ENCODE measurements at places on chromosomes 5 and 9.

DNA sequence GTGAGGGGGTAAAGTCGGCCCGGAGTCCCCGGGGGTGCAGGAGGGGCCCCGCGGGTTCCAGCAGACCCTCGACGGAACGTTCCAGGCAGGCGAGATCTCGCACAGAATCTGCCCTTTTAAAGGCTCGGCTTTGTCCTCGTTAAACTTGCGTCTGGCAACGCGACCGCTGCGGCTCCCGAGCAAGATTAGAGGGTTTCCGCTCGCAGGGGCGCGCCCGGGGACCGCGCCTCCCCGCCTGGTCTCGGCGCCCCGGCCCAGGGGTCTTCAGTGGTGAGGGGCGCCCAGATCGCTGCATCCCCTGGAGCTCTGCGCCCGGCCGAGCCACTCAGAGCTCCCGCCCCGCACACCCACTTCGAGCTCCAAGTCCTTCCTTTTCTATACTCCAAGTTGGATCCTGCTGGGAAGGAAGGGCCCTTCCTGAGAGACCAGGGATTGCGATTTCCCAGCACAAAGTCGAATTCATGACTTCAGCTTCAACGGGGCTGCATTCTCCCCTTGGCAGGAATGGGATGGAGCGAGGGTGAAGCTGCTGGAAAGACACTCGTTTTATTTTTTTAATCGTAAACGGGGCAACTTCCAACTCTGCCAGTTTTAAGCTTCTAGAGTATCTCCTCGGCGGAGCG, 11.3 kb downstream of the PROP1 start:
- no peak for DNase-seq

DNA sequence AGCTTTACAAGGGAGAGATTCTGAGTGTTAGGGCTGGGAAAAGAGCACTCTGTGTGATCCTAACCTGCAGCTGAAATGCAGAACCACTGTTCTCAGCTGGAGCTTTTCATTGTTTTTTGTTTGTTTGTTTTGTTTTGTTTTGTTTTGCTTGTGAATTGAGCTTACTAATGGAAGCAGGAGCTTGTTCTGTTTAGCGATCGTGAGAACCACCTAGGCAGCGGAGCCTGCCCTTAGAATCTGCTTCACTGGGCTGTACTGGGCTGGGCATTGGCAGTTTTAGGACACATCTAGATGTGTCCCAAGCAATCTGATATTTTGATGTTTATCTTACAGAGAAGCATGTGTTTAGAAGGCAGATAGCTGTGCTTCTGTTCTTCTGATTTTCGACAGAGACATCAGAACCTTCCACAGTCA, 14.3 kb downstream of the SYK start:
- no peak for DNase-seq

- DNase-seq, result no peak
Observed at GRCh38 chr5:151427258-151427657, 20.1 kb upstream of the SLC36A1 start.

DNA sequence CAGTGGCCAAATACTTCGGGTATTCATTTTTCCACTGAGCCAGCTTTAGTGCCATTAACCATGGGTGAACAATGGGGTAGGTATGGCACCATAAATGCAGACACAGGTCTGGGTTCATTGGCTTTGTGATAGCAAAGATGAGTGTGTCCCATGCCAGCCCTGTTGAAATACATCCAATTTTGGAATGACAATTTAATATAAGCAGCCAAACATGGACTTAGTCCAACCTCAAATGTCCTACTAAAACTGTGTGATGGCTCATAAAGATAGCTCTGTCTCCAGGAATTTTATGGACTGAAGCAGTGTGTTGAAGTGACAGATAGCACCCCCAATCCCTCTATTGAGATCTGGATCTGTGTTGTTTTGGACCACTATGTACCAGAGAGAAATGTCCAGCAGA, 514.9 kb downstream of the RASEF start:
- DNase-seq, result no peak

GRCh38 chr5:61030163-61030482, 85.1 kb downstream of the NDUFAF2 start:
- DNase-seq, result no peak

DNA sequence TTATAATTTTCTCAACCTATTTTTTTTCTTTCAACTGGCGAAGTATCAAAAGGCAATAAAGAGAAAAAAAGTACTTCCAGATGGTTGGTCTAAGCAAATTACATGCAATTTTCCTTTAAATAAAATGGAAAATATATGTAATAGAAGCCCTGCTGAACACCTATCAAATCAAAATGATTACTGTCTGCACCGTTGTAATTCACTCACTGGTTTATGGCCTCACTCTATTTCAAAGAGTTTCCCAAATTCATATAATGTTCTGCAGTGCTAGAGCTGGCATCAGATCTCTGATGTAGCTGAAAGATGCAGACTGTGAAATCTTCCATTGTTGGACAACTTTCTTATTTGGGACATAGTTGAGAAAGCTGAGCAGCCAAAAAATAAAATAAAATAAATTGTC, 130.3 kb downstream of the SEMA5A start:
- DNase-seq, result no peak

GRCh38 chr5:181223058-181223728, at the start of gene TRIM41:
TRIM41 (plus strand) TSS chr5:181223281; CDS start chr5:181224000, 719 bp downstream.
- DNase-seq, result peak; percentile 95

DNA sequence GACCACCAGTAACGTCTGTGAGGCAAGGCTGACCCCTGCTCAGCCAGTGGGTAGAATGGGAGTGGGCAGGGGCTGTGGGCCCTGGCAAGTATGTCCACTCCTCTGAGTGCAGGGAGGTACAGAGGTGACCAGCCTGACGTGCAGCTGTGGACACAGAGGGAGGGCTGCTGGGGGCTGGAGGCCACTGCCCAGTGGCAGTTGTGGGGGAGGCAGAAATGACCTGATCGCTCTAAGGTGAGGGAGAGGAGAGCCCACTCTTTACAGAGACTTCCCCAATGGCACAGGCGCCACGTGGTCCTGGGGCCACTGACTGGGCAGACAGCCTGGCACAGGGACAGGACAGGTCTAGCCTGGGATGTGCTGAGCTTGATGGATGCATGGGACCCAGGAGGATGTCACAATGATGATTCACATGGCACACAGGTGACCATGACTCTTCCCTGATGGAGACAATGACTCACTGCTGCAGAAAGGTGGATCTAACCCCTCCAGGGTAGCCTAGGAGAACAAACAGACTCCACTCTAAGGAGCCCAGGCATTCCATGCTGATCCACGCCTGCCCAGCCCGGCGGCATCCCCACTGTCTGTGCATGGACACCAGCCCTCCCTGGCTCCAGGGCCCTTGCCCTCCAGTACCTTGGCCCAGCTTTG, 7.7 kb downstream of the LPCAT1 start:
- DNase-seq, result no peak

- no peak for DNase-seq
Observed at GRCh38 chr5:132237670-132238069, 10.0 kb upstream of the P4HA2 start.

DNA sequence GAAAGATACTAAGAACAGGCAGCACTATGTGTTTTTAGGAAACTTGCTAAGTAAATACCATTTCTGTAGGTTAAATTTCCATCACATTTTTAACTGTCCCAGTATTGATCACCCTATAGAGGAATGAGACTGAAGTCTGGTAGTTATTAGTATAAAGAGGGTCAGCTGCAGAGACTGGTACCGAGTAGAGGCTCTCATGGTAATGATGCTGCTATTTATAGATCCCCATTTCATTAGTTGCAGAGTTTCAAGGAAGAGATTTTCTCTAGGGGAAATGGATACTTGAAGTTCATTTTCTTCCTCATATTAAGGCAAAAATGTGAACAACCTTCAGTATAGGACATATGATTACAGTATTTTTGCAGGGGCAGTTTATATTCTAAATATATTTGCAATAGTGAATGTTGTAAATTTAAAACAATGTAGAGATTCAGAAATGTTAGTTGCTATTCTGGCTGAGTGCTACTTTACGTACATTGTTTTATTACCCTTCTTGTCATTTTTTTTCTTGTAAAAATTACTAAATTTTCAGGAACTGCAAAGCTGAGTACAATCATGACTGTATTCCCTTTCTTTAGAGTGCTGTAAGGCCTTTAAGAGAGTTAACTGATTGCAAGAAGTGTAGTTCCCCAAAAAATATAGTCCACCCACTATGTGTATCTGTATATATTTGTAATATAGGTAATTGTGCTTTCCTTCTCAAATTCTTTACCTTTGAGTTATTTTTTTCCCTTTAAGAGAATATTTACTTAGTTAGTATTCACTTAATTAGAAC, 14.7 kb downstream of the PBX3 start:
- no peak for DNase-seq

- DNase-seq, result no peak
Observed at GRCh38 chr5:127517110-127517479, 345 bp upstream of the PRRC1 start.

DNA sequence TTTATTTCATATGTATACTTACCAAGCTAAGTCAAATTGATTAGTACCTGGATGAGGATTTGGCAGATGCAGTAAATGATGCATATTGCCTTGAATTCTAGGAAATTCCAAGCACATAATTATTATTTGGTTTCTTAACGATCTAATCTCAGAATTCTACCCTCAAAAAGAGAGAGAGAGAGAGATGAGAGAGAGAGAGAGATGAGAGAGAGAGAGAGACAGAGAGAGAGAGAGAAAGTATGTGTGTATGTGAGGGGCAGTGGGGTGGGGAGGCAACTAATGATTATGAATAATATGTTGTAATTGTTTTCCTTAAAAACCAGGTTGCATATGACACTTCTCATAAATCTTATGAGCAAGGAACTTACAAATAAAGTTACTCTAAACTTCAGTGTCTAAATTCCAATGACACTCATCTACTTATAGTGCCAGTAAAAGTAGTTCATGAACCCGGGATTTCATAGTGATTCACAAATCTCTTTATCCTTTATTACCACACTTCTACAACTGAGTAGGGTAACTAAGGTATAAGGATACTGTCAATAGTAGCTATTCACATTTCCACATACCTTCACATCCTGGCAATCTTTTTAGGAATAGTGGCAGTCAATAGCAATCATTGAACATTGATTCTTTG, 60.5 kb upstream of the EDIL3 start:
- no peak for DNase-seq

GRCh38 chr9:107437716-107438115, 51.9 kb downstream of the KLF4 start:
- no peak for DNase-seq

- DNase-seq, result no peak
Observed at GRCh38 chr5:98785244-98785643, 11.8 kb downstream of the RGMB start.

DNA sequence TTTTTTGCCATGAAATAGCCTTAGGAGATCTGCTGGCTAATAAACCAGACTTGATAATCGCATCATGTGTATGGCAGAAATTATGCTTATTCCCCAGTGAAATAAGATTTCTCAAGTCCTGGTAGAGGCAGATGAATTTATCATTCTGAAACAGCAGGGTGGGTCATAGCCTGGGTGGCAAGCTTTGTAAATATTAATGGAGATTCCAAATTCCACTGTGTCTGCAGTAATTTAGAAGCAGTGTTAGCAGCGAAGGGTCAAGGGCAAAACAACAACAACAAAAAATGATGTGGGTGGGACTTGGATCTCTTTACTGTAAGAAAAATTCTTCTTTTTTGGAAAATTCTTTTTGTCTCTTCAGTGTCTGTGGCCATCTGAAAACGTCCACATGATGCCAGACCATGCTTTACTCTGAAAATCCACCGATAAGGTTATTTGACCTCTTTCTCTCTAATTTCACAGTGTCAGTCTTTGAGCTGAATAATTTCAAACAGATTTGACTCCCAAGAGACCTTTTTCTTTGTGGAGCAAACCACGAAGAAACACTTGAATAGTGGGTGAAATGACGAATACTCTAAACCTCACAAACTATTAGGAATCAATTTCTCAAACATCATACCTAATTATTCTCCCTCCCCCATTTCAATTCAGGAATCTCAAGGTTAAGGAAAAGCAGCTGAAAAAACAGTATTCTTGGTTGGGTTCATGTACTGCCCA, 106.0 kb upstream of the RPS23 start:
- no peak for DNase-seq

DNA sequence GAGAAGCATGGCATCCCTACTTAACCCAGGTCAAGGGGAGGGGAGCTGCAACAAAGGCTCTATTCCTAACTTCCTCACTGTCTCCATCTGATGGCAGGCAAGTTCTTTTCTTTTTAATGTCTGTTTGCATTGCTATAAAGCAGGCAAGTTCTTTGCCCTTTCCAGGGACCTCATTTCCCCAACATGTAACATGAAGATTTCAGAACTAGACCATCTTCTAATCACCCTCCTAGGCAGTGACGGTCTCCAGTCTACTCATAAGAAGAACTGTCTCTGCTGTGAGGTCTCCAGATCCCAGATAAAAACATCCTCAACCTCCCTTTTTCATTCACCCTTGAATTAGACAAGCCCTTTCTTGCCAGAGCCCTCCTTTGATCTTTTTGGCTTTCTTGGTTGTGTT, 42.1 kb downstream of the PPP1R2B start:
- DNase-seq, result no peak

DNA sequence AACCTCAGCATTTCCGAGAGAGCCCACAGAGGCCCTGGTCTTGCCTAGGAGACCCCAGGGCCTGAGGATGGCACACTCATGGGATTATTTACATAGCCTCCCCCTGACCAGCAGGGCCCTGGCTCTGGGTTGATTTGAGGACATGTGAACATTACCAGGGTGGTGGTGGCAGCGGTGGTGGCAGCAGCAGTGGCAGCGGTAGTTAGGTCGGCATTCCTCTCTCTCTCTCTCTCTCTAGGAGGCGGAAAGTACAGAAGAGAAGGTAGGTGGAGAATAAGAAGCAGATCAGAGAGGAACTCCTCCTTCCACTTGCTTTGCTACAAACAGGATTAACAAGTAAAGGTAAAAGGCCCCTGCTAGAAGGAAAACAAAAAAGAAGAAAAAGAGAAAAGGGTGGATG, 39.3 kb downstream of the B4GALT1 start:
- DNase-seq, result no peak

DNA sequence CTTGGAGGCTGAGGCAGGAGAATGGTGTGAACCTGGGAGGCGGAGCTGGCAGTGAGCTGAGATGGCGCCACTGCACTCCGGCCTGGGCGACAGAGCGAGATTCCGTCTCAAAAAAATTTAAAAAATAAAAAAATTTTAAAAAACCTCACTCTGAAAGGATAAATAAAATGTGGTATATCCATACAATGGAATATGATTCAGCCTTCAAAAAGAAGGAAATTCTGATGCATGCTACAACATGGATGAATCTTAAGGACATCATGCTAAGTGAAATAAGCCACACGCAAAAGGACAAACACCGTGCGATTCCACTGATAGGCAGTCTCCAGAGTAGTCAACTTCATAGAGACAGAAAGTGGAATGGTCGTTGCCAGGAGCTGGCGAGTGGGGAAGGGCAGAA, 8.4 kb downstream of the DBN1 start:
- no peak for DNase-seq

DNA sequence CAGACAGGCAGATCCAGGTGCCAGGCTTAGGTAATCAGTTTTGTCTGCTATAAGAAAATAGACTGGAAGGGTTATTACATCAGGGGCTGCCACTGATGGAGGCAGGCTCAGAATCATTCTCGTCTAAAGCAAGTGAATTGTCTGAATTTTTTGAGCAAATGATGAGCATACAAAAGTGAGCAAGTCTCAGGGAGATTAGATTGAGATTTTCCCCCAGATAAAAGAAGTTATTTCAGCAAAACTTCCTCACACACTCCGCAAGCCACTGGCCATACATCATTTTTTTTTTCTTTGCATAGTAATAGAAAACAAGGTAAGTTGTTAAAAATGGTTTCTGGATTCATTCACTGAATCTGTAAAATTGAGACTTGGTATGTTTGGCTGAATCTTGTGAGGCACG, 52.9 kb downstream of the ZNF462 start:
- DNase-seq, result no peak
